Activated naive CD4-positive, alpha-beta T cell treated with anti-CD3 and anti-CD28 coated beads for 36 hours (primary cell): ENCODE measurements at places on chromosomes 5 and 9.

- no peak for DNase-seq
- no peaks in the 10 kb centered on the region for H3K27me3 ChIP-seq
- H3K27ac ChIP-seq = no peak overlapping the region
- no peak overlapping the region for H3K4me3 ChIP-seq
Measured at GRCh38 chr9:113599646-113600022, 136.1 kb downstream of the RGS3 start.

DNA sequence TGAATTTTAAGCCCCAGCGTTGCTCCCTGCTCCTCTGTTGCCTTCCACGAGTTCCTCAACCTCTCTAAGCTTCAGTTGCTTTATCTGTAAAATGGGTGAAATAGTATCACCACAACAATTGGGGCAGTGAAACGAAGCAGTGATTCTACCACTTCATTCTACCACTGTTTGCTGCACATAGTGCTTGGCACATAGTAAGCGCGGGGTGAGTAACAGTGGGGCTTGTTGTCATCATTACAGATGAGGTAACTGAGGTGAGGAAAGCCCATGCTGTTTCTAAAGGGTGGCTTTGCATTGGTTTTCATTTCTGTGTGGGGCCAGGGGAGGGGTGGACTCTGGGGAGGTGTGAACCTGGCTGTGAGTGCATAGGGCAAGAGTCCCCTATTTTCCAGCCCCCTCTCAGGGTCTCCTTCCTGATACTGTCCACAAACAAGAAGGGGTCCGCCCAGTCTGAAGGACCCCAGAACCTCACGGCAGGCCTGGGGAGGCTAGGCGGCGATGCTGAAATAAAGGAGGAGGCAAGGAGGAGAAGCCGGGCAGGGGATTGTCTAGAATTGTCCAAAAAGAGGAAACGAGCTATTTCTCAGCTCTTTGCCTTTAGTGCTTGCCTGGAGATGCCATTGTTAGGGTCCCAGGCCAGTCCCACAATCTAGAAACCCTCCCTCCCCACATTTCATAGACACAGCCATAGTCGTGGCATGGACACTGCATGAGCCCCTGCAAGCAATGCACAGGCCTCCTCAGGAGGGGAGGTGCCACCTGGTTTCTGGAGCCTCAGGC, 65.6 kb downstream of the IL6ST start:
- no peaks in the 10 kb centered on the region for H3K27me3 ChIP-seq
- no peak overlapping the region for H3K4me3 ChIP-seq
- no peak for DNase-seq
- H3K36me3 ChIP-seq = no peaks in the 10 kb centered on the region
- H3K27ac ChIP-seq = no peak overlapping the region
- no peaks in the 10 kb centered on the region for H3K4me1 ChIP-seq

GRCh38 chr5:132661231-132662003, 3.4 kb downstream of the IL13 start:
- H3K27ac ChIP-seq = no peak overlapping the region
- H3K27me3 ChIP-seq = peaks cover 21% of the 10 kb centered on the region
- DNase-seq = no peak
- no peak overlapping the region for H3K4me3 ChIP-seq
- no peaks in the 10 kb centered on the region for H3K36me3 ChIP-seq

GRCh38 chr9:35341585-35341984, 148.3 kb upstream of the RUSC2 start:
- DNase-seq = no peak
- no peak overlapping the region for H3K27ac ChIP-seq
- no peaks in the 10 kb centered on the region for H3K4me1 ChIP-seq
- H3K27me3 ChIP-seq = peaks cover 4% of the 10 kb centered on the region

- H3K27me3 ChIP-seq = no peaks in the 10 kb centered on the region
- H3K4me3 ChIP-seq = no peak overlapping the region
- no peak overlapping the region for H3K27ac ChIP-seq
- no peaks in the 10 kb centered on the region for H3K4me1 ChIP-seq
- no peak for DNase-seq
Measured at GRCh38 chr5:175837171-175837699, 34.1 kb upstream of the CPLX2 start.

DNA sequence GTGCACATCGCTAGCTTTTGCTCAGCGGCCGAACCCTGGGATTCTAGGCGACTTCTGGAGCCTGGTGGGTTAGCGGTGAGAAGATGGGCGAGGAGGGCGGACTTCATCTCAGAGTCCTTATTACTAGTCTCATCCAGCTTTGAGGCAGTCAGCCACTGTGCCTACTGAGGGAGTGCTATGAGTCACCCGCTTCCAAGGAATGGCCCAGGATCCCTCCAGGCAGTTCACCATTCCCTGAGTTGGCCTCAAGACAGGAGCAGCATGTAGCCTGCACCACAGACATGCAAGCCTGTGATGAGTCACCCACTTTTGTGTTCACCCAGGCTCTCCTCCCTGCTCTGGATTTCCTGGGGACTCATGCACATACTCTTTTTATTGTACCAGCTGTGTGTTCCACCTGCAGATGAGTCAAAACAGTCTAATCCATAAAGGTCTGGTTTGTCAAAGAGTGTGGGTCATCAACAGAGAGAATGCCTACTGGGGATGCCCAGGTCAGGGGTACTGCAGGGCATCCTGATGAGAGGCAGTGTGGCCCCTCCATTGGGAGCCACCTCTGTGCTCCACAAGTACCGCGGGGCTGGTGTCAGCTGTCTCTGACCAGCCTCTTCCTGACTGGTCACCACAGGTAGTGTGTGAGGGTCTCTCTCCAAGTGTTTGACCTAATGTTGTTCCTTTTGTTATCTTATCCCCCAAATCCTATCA, 20.2 kb downstream of the SLC22A5 start:
- no peak overlapping the region for H3K4me3 ChIP-seq
- H3K27me3 ChIP-seq = no peaks in the 10 kb centered on the region
- peaks cover 54% of the 10 kb centered on the region for H3K4me1 ChIP-seq
- DNase-seq = peak; percentile 60
- H3K36me3 ChIP-seq = peaks cover 2% of the 10 kb centered on the region
- peak overlapping the region; percentile 4 for H3K27ac ChIP-seq

- H3K4me1 ChIP-seq = no peaks in the 10 kb centered on the region
Measured at GRCh38 chr5:114437936-114438335, 76.1 kb downstream of the KCNN2 start.

GRCh38 chr9:97737429-97737828, 40.3 kb upstream of the XPA start:
- peaks cover 8% of the 10 kb centered on the region for H3K4me1 ChIP-seq
- no peaks in the 10 kb centered on the region for H3K36me3 ChIP-seq
- no peak overlapping the region for H3K4me3 ChIP-seq
- DNase-seq = no peak
